ENCODE measurements at places on chromosomes 2 and 18. TPM values are rescaled to one million over a fixed set of nuclear protein-coding genes. Genes with fewer than 3 reads are reported as not detected.

DNA sequence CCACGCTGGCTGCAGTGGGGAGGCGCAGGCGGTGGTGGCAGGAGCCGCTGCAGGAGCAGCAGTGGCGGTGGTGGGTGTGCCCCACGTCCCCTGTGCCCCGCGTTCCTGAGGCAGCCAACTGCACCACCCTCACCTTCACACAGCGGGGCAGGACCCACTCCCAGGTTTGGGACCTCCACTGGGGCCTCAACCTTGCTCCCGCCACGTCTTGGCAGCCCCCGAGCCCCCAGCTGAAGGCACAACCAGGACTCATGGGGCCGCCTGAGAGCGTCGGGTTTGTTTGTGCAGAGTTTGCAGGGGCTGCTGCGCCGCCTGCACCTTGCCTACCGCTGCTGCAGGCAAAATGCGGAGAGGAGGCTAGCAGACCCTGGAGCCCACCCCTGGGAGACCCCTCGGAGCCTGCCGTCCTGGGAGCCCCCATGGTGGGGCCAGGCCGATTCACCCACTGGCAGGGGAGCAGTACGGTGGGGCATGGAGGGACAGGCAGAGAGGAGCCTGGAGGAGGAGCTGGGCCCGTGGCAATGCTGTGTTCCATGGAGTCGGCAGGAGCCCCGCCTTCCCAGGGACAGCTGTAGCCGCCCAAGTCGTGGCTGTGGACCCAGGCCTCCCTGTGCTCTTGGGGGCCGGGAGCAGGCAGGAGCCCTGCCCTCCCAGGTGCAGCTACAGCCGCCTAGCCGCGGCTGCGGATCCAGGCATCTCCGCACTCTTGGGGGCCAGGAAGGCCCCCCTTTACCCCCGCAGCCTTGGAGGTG is 14.7 kb upstream of the EML6 start:
- peak overlapping the region; percentile 25 for H3K27ac ChIP-seq
- no peak overlapping the region for H3K4me3 ChIP-seq
- H3K4me1 ChIP-seq = no peaks in the 10 kb centered on the region
- H3K27me3 ChIP-seq = no peaks in the 10 kb centered on the region

DNA sequence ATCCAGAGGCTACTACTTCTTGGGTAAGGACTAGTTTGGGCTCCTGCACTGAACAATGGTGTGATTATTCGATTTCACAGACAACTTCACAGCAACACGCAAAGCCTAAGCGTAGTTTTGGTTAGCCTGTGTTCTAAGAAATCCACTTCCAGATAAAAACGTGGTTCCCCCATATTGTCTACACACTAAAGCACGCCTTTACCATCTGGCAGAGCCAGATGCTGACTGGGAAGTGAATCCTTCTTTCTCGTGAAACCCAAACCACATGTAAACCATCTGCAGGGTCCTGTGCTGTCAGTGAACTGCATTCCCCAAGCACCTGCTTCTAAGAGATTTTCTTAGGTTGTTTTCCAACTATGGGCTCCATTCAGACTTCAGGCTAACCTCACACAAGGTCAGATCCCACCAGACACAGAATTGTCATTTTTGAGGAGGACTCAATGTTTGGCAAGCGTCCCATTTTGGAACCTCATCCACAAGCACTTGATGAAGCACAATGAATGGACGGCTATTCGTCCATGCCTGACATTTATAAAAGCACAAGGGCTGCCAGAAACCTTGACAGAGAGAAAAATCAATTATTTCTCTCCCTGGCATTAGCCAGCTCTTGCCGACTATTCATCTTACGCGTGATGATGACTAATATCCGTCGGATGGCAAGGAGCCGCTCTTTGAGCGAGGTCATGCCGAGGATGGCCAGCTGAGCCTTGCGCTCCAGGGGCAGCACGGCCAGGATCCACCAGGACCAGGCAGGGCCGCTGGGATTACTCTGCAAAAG is 38.4 kb downstream of the LONRF2 start:
- peaks cover 16% of the 10 kb centered on the region for H3K4me1 ChIP-seq
- no peak overlapping the region for H3K4me3 ChIP-seq
- no peak for DNase-seq
- H3K27ac ChIP-seq = no peak overlapping the region
- peaks cover 2% of the 10 kb centered on the region for H3K27me3 ChIP-seq
- no peaks in the 10 kb centered on the region for H3K36me3 ChIP-seq

CBLN2 gene
- polyA plus RNA-seq = 5.4 TPM

DNA sequence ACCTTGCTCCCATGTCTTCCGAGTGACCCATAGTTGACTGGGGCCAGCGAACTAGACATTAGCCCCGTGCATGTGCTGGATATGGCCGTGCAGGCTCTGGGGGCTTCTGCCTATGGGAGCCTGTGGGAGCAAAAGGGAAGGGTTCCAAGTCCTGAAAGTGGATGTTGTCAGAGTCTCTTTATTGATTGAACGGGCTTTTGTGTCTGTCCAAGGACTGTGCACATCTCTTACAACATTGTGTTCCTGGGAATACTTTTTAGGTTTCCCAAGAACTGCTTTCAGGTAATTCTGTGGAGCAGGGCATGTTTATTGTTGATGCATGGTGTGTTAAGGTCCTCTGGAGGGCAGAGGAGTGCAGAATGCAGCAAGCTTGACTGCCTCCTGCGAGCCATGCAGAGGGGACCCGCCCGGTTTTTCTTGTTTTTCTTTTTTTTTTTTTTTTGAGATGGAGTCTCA is 5.0 kb downstream of the RNF144A start:
- no peaks in the 10 kb centered on the region for H3K36me3 ChIP-seq
- H3K27ac ChIP-seq = no peak overlapping the region
- no peaks in the 10 kb centered on the region for H3K4me1 ChIP-seq
- DNase-seq = peak; percentile 27
- no peak overlapping the region for H3K4me3 ChIP-seq

DNA sequence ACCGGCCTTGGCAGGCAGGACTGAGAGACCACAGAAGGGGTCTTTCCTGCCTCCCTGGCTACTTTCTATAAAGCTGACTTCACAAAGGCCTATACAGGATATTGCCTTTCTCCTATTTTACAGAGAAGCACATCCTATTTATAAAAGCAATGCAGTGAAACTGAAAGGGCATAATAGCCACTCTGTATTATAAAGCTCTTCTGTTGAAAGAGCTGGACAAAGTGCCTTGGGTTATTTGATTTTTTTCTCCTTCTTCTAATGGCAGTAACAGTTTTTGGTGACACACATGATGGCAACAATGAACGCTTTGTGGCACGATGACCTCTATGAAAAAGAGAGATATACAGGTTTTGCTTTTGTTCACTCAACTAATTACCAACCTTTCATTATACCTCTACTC is 281.1 kb downstream of the ZNF516 start:
- H3K27me3 ChIP-seq = no peaks in the 10 kb centered on the region
- H3K27ac ChIP-seq = no peak overlapping the region
- H3K36me3 ChIP-seq = no peaks in the 10 kb centered on the region
- no peak overlapping the region for H3K4me3 ChIP-seq
- H3K4me1 ChIP-seq = no peaks in the 10 kb centered on the region

DNA sequence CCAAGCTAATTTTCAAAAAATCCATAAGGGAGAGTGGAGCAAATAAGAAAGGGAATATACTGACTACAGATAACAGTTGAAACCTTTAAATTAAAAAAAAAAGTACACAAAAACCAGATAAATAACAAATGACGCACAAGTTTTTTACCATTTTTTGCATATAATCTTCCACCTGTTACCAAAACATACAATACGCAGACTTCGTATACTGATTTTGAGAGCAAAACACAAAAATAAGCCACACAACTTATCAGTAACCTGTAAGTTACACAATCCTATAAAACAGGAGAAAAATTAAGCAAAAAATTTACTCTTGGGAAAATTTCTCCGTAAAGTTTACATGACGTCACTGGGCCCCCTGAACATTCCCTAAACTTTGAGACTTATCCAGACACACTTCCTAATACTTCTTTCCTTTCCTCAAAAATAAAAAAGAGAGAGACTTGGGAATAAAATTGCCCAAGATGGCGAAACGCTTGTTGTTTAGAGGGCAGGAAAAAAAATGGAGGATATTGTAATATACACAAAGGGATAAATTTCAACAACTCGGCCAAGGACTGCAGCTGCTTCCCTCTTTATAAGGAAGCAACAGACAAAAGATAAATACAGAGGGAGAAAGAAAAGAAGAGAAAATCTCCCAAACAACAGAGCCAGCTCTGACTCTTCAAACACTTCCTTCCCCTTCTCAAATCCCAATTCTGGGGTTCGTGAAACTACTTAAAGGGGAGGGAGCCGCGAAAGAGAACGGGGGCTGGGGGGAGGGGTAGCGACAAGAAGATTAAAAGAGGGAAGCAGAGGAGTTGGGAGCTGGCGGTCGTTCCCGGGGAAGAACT is 1.6 kb downstream of the BAZ2B start:
- no peaks in the 10 kb centered on the region for H3K36me3 ChIP-seq
- H3K27ac ChIP-seq = peak overlapping the region; percentile 95
- peak; percentile 83 for DNase-seq

- H3K27ac ChIP-seq = no peak overlapping the region
- no peaks in the 10 kb centered on the region for H3K27me3 ChIP-seq
- no peak for DNase-seq
- H3K36me3 ChIP-seq = no peaks in the 10 kb centered on the region
- no peaks in the 10 kb centered on the region for H3K4me1 ChIP-seq
Measured at GRCh38 chr2:205679410-205680009, 2.8 kb upstream of the NRP2 start.

DNA sequence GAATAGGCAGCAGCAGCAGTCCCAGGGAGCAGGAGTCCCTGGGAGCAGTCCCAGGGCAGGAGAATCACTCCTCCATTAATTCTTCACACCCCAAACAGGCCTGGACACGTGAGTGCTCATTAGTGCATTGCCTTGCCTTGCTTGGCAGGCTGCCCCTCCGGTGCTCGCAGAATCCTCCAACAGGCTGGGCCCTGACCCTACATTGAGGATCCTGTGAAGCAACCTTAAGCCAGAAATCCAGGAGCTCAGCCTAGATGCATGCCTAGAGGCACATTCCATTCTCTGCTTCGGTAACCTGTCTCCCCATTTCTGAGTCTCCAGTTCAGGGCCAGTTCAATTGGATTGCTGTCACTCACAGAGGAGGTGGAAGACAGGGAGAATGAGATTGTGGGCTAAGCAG is 97.4 kb upstream of the LRATD1 start:
- no peak for DNase-seq
- H3K4me3 ChIP-seq = no peak overlapping the region
- no peaks in the 10 kb centered on the region for H3K36me3 ChIP-seq
- no peaks in the 10 kb centered on the region for H3K27me3 ChIP-seq

DNA sequence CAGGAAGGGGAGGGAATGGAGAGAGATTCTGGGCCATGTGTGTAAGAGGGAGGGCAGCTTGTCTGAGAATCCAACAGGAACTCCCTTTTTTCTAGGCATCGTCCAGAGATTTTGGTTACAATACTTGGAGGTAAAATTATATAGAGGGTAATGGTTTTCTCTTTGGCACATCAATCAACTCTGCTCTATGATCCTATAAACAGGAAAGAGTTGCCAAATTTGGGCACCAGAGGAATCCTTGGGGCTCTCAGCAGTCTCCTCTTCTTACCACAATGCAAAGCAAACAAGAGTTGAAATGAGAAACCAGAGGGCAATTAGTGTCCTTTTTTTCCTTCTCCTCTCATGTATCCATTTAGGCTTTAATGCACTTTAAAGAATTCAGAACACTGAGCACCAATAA is 243.4 kb downstream of the SLC8A1 start:
- no peak overlapping the region for H3K4me3 ChIP-seq
- H3K4me1 ChIP-seq = no peaks in the 10 kb centered on the region
- no peak overlapping the region for H3K27ac ChIP-seq
- DNase-seq = no peak

- H3K27me3 ChIP-seq = no peaks in the 10 kb centered on the region
- H3K36me3 ChIP-seq = no peaks in the 10 kb centered on the region
- H3K4me3 ChIP-seq = no peak overlapping the region
- no peaks in the 10 kb centered on the region for H3K4me1 ChIP-seq
- DNase-seq = no peak
- H3K27ac ChIP-seq = no peak overlapping the region
Measured at GRCh38 chr2:144747571-144747970, 227.7 kb upstream of the ZEB2 start.

CXCR2 gene
- 0.45 TPM for polyA plus RNA-seq

DNA sequence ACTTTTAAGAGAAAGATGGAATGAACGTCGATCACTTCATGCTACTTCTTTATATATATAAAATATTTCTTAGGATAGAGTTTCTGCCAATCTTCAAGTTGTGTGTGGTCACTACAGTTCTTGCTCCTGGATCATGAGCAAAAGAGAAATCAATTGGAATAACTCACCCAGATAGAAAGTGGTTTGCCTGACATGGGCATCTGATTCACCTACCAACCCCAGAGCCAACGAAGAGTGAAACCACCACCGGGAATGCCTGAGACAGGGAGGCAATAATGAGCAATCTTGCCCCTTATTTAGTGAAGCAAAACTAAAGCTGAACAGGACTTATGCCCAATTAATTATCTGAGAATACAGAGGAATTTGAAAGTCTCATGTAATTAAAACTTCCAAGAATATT is 250.2 kb upstream of the REG3G start:
- no peaks in the 10 kb centered on the region for H3K36me3 ChIP-seq
- H3K4me3 ChIP-seq = no peak overlapping the region
- no peak overlapping the region for H3K27ac ChIP-seq
- DNase-seq = no peak
- H3K4me1 ChIP-seq = no peaks in the 10 kb centered on the region

DNA sequence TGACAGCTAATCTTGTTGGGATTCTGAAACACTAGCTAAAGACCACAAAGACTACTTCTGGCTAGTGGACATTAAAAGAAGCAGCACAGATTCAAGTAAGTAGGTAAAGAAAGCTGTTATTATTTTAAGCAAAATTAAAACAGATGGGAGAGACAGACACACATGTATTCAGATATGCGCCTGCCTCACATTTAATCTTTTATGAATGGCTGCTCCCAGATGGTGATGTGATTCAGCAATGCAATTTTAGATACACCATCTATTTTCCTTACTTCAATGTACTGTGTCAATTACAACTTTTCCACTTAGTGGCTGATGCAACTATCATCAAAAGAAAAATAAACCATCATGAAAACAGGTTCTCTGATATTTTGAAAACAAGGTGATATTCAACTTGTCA is 133.0 kb upstream of the PGAP1 start:
- no peaks in the 10 kb centered on the region for H3K27me3 ChIP-seq
- DNase-seq = no peak
- no peak overlapping the region for H3K27ac ChIP-seq
- H3K36me3 ChIP-seq = no peaks in the 10 kb centered on the region
- H3K4me1 ChIP-seq = no peaks in the 10 kb centered on the region

All from small intestine (tissue), 16 donors.